ENCODE measurements at places on chromosomes 7 and 10.

- no peak for DNase-seq
Measured at GRCh38 chr10:21011433-21012018, 114.4 kb upstream of the NEBL start.

DNA sequence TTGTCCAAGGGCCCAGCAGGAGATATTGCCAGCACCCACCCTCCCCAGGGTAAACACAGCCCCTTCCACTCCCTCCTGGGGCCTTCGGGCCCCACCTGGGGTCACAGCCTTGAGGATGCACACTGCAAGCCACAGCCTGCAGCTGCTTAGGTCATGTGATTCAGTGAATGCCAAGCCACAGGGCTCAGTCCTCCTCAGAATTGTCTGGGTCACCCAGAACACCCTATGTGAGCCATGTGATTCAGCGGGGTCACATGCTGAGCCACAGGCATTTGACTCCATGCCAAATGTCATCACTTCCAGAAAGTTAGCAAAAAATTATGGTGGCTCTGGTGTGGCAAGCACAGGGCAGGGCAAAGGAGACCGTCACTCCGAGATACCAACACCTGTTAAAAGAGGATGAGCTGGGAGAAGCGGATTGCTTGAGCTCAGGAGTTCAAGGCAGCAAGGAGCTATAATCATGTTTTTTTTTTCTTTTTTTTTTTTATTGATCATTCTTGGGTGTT, 17.2 kb upstream of the PSAP start:
- no peak for DNase-seq

DNA sequence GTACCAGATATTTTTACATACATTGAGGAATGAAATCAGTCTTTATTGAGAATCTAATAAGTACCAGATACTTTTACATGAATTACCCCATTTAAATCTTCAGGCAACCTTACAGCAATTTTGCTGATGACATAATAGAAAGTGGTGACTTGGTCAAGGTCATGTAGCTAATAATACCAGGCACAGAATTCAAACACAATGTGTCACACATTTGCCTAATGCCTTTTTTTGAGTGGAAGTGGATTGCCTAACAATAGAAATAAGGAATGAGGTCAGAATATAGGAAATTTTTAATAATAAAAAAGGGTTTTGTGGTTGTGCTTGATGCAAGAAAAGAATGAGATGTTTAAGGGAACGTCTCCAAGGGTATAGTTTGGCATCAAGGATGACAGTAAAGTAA, 466.6 kb upstream of the IGFBP3 start:
- DNase-seq: no peak

DNA sequence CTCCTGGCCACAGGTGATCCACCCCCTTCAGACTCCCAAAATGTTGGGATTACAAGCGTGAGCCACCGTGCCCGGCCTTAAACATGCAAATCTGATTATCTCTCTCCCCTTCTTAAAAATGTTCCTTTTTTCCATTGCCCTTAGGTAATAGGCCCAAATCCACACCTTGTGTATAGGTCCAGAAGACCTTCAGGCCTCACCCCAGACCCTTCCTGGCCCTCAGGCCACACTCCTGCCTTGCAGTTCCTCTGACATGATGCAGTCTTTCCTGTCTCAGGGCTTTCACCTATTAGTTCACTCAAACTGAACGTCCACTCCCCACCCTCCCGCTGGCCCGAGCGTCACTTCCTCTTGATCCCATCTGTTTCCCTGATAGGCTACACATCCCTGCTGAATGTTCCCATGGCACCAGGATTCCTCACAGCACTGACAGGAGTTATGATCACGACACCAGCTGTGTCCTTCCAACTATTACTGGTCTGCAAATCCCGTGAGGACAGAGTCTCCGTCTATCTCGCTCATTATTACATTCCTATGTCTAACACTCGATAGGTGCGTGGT, 46.4 kb downstream of the DENND2A start:
- DNase-seq: peak; percentile 26

- peak; percentile 55 for DNase-seq
Measured at GRCh38 chr10:78806681-78807221, 262.0 kb upstream of the ZMIZ1 start.

- DNase-seq: no peak
Measured at GRCh38 chr10:98339799-98340198, 71.8 kb upstream of the LOXL4 start.

DNA sequence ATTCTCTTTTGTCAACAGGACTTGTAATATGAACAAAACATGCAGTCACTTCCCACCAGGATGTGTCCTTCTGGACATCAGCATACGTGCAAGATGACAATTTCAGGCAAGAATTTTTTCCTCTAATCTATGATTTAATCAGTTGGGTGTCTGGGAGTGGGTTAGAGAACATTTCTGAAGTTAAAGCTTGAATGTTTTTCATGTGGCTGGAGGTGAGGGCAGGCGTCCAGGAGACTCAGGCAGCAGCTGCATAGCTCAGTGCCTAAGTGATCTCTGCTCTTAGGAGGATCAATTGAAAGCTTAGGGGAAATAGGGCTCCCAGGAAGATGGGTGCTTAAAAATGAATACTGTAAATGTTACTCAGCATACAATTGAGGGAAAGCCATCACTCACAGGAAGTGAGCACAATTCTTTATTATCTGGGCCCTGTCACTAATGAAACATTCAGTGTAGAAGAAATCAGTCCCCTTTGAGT, 457.6 kb upstream of the KLF6 start:
- peak; percentile 52 for DNase-seq

DNA sequence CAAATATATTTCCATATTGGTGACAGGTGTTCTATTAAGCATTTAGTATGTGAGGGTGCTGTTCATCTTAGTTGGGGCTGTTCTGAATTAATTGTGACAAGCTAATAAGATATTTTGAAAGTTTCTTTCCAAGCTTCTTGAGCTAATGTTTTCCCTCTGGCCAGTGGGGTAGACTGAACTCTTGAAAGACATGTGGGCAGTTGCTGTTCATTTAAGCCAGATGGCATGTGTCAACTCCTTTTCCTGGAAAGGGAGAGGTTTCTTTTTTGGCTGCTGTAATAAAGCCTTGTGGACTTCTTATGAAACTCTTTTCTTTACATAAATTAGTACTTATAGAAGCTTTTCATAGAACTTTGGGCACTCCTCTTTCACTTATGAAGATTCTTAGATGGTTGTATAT, 21.7 kb downstream of the RAB18 start:
- no peak for DNase-seq

DNA sequence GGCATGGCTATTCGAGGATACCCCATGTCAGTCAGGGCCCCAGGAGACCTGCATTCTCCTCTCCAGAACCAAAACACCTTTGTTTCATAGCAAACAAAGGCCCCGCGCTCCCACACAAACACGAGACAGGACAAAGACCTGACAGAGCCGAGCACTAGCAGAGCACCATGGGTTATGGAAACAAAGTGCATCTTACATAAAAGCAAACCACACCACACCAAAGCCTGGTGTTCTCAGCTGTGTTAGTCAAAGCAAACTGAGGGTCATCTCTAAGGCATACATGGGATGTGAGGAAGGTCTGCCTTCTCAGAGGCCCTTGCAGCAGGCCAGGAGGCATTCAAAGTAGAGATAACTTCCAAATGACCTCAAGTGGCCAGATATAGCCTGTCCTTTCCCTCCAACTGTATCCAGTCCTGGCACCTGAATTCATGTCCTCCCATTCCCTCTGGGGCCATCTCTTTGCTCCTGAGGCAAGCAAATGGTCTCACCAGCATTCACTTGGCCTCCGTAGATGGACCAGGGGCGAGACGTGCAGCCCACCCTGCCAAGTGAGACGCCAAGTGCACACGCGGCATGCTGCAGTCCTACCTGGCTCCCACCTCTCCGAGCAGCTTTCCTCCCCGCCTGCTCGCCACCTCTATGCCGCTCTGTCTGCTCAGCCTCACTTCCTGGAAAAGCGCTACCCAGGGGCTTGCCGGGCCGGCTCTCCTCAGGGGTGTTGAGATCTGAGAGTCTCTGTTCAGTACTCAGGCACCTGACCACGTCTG, 45.3 kb upstream of the PDLIM1 start:
- DNase-seq: no peak

DNA sequence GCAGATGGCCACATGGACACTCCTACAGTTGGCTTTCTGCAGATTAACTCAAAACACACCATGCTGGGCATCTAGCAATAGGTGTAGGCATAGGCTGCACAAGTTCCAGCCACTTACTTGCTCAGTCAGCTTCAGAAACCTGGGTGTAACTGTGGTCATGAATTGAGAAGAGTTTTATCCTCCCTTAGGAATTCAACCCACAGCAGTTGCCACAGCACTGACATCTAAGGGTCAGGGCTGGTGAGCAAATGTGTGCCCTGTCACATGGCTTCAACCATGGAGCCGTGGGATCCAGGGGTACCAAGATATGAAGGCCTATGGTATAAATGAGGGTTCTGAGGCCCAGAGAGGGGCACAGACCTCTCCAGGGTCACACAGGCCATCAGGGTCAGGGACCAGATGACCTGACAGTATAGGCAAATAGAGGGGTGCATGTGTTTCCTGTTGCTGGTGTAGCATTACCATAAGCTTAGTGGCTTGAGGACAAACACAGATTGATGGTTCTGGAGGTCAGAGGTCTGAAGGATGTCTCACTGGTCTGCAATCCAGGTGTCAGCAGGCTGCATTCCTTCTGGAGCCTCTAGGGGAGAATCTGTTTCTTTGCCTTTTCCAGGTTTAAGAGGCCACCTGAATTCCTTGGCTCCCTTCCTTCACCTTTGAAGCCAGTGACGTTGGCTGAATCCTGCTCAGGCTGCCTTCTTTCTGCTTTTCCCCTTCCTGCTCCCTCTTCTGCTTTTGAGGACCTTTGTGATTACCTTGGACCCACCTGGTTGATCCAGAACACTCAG, 24.1 kb downstream of the MINDY4 start:
- DNase-seq: peak; percentile 69

GRCh38 chr10:125025341-125025740, 83.4 kb downstream of the ZRANB1 start:
- DNase-seq: no peak

- no peak for DNase-seq
Measured at GRCh38 chr10:116730464-116731260, 11.7 kb downstream of the HSPA12A start.

DNA sequence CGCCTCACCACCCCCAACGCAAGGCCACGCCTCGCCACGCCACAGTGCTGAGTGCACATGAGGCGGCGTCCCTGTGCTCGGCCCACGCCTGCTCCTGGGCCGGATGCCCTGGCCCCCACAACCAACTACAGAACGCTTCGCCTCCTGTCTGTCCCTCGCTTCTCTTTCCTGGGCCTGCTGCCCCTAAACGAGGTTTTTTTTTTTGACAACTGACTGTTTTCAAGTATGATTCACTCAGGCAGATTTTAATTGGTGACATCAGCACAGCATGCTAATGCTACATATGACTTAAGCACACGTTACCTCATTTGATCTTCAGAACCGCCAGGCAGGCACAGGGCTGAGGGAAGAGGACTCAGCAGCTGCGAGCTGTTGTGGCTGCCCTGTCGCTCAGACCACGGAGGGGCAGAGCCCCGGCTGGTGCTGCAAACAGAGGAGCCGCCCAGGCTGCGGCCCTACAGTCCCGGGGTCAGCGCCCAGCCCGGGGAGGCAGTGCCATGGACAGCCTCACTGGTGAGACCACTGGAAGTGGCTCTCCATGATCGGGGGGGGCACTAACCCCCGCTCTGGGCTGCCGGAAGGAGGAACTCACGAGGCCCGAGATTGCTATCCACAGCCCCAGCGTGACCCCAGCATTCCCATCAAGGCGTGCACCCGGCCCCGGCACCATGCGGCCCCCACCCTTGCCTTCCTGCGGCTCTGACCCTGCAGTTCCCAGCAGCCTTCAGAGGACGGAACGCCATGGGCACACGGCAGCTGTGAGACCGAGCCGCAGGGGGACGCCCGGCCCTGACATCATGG, 212.8 kb downstream of the MAD1L1 start:
- DNase-seq: peak; percentile 25

GRCh38 chr10:122165484-122166276, 105.4 kb upstream of the BTBD16 start:
- no peak for DNase-seq

DNA sequence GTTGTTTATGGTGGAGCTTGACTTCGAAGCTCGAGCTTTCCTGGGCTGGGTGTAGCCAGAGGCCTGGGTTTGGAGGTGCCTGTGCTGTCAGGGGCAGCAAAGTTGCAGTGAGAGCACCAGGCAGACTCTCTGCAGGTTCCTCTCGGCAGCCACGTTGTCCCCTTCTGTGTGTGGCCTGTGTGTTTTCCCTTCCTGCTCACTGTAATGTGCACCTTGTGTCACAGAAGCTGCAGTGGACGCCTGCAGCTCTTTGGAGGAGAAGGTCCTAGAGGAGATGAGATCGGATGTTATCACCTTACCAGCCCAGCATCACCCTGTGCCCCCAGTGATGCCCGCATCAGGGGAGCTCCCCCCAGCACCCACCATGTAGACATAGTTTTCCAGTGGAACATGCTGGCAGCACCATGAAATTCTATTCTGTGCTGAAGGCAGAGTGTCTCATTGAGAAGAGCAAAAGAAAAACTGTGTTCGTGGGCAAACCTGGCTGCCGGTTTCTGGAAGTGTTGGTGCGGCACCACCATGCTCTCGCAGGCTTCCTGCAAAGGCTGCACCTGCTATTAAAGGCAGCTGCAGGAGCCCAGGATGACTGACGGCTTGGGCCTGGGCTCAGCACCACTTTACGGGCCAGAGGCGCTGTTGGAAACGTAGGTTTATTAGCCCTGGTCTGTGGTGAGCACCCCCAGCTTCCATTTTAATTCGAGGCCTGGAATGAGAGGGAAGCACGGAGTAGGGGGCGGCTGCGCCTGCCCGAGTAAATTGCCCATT, 609.8 kb upstream of the FOXK1 start:
- no peak for DNase-seq

DNA sequence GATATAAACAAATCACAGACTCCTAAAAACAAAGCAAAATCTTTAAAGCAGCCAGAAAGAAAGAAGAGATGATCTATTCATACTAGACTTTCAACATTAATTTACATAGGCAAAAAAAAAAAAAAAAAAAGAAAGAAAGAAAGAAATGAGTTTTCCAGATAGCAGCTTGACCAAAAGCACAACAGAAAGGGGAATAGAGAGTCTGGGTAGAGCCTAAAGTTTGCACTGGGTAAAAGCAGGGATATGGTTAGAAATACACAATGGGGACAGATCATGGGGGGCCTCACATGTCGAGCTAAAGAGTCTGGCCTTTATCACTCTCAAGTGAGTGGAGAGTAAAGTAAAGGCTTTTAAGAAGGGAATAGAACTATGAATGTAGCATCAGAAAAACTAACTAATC, 169.8 kb downstream of the SGMS1 start:
- no peak for DNase-seq

DNA sequence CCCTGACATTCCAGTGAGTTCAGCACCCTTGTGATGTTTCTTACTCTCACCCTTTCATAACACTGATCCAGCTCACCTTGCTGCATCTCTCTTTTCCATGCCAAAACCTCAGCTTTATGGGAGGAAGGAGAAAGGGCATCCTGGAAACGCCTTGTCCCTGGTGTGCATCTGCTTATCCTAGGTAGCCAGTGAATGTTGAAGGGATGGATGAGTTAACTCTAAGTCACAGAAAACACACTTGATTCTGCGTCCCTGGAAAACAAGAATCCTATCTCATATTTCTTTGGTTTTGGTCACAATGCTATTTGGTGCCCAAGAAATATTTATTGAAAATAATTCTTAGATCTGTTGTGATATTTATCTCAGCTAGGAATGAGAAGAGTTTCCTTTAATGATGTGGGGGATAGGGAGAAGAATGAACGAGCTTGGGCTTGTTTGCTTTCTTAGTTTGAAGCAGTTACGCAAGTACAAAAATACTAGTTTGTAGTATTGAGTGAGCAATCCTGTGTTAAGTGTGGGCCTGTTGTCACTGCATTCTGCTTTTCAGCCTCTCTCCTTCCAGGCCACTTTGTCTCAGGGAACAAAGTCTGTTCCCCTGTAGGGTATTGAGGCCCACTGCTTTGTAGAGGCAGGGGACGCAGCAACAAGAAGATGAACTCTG, 126.5 kb downstream of the ARID5B start:
- DNase-seq: no peak

Data from mesendoderm (in vitro differentiated cells).